ENCODE measurements at places on chromosomes 13 and 19.

- no peak for DNase-seq
Observed at GRCh38 chr13:106464076-106464475, 71.4 kb downstream of the EFNB2 start.

GRCh38 chr19:47309038-47309437, 623 bp upstream of the C5AR1 start:
- DNase-seq, result no peak

DNA sequence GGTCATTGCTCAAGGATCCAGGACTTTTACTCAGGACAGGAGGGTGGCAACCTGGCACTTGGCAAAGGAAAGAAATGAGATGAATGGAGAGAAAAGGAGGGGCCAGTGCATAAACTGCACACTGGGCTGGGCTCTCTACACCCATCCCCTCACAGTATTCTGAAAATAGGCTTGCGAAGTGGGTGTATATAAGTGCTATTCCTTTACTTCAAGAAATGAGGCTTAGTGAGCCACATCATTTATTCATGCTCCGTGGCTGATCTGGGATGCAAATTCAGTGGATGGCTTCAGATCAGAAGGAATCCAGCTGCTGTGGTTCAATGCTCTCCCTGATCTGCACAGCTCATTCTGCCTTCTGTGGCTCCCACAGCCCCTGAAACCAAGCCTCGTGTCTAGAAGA, 297.7 kb downstream of the UQCRFS1 start:
- DNase-seq, result no peak

DNA sequence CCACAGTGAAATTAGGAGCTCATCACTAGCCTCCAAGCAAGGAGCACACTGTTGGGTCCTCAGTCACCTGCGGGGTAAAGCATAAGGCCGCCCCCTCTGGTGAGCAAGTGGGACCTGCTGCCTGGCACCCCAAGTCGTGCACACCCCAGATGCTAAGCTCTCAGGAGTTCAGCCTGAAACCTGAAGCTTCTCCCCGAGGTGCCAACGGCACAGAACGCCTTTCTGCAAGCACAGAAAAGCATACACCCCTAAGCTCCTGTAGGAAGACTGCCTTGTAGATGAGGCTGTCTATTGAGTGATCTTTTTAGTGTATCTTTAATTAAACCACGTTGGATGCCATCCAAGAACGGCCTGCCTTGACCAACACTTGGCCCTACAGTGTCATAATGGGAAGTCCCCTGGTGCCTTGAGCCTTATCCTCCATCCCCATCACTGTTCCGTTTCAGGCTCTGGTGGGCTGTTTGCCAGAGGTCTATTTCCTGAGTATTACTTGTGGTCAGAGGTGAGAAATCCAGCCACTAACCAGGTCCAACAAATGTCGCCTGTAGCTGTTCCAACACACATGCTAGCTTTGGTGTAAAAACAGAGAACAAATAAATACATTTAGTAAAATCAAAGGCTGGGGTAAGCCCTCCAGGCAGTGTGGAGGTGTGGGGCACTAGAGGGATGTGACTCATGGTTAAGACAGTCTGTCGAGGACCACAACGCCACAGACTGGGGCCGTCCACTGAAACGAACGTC, 44.8 kb downstream of the C13orf42 start:
- DNase-seq, result no peak

- no peak for DNase-seq
Observed at GRCh38 chr19:566403-566802, 6.0 kb upstream of the BSG start.

- no peak for DNase-seq
Observed at GRCh38 chr13:73329355-73329754, 270.6 kb downstream of the KLF5 start.

GRCh38 chr13:73549717-73550116, 490.9 kb downstream of the KLF5 start:
- no peak for DNase-seq

- DNase-seq, result no peak
Observed at GRCh38 chr13:99225078-99225477, 24.4 kb downstream of the UBAC2 start.

GRCh38 chr13:25946321-25946720, 105.5 kb downstream of the SHISA2 start:
- no peak for DNase-seq

DNA sequence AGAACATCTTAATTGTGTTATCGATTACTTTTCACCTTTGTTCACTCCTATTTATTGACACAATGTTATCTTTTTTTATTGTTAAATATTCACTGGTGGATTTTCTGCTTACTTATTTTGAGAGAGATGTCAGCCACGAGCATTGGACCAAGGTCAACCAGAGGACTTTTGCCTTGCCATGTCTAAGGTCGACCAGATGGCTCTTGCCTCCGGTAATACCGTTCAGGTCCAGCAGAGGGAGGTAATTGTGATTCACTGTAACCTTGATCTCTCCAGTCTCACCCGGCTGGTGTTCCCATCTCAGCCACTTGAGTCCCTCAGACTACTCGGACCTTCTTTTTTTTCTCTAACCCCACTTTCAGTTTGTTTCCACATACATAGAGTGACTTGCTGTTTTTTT, 1438.1 kb downstream of the UQCRFS1 start:
- DNase-seq, result no peak

- no peak for DNase-seq
Observed at GRCh38 chr13:43343645-43344044, 320.3 kb downstream of the DNAJC15 start.

- DNase-seq, result no peak
Observed at GRCh38 chr19:55552620-55553019, 7.3 kb upstream of the SBK3 start.

DNA sequence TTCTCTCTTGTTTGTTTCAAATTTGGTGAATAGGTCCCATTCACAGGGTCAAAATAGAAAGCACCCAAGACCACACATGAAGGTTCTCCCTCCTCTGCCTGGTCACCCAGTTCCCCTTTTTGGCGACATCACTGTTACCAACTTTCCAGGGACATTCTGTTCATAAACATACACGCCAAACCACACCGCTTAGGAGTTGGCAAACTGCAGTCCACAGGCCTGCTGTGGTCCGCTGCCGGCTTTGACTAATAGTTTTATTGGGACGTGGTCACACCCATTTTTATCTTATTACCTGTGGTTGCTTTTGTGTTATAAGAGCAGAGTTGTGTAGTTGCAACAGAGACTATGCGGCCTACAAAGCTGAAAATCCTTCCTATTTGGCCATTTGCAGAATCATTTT, 24.2 kb downstream of the UHRF1 start:
- DNase-seq, result no peak

DNA sequence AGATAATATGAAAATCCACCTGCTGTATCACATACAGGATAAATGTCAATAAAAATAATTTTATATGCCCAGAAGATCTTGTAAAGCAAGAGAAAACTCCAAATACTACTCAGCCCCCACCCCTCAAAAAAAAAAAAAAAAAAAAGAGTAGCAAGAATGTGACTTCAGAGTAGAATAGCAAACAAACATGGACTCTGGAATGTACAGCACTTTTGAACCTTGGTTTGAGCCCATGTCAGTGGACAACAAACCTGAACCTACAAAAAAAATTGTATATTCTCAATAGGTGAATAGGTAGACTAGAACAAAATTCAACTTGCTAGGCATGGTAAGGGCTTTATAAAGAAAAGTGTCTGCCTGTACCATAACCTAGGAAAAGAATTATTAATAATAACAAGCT, 428.0 kb downstream of the SLITRK6 start:
- DNase-seq, result no peak

- DNase-seq, result no peak
Observed at GRCh38 chr19:54462655-54463530, 685 bp downstream of the LENG9 start.

DNA sequence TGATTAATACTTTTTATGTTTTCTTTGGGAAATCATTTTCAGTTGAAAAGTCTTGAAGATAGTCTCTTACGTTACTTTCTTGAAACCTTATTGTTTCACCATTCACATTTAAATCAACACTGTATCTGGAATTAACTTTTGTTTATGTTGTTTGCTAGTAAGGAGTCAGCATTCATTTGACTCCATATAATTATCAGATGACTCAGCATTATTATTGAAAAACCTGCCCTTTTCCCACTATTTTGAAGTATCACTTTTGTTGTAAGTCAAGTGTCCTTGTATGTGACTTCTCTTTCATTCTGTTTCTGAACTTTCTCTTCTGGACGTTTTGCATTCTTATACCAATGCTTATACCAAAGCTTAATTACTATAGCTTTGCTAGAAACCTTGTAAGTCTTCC, 186.1 kb upstream of the KLF12 start:
- no peak for DNase-seq

GRCh38 chr19:15923702-15924101, 10.6 kb downstream of the CYP4F11 start:
- DNase-seq, result no peak

DNA sequence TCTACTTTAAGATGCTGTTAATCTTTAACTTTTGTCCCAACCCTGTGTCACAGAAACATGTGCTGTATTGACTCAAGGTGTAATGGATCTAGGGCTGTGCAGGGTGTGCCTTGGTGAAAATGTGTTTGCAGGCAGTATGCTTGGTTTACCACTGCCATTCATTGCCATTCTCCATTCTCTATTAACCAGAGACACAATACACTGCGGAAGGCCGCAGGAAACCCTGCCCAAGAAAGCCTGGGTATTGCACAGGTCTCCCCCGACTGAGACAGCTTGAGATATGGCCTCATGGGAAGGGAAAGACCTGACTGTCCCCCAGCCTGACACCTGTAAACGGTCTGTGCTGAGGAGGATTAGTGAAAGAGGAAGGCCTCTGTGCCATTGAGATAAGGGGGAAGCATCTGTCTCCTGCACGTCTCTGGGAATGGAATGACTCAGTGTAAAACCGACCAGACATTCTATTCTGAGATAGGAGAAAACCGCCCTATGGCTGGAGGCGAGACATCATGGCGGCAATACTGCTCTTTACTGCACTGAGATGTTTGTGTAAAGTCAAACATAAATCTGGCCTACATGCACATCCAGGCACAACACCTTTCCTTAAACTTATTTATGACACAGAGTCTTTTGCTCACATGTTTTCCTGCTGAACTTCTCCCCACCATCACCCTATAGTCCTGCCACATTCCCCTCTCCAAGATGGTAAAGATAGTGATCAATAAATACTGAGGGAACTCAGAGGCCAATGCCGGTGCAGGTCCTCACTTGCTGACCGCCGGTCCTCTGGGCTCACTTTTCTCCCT, 13.1 kb upstream of the ZNF888 start:
- no peak for DNase-seq

GRCh38 chr19:34692549-34692948, 15.1 kb downstream of the ZNF302 start:
- no peak for DNase-seq

DNA sequence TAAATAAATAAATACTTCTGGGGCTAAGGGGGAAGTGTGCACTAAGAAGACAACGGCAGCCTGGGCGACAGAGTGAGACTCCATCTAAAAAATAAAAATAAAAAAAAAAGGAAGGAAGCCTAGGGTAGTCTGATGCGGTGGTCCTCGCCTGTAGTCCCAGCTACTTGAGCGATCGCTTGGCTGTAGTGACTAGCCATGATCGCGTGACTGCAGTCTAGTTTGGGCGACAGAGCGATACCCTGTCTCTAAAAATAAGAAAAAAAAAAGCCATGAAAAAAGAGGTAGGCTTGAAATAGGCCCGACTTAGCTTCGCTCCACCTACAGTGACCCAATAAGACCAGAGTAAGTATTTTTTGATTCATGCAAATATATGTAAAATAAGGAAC, 661 bp upstream of the BABAM1 start:
- DNase-seq, result no peak

- no peak for DNase-seq
Observed at GRCh38 chr19:32687681-32688080, 3.9 kb upstream of the NUDT19 start.

- DNase-seq, result no peak
Observed at GRCh38 chr19:49331616-49332055, 3.6 kb upstream of the CD37 start.

DNA sequence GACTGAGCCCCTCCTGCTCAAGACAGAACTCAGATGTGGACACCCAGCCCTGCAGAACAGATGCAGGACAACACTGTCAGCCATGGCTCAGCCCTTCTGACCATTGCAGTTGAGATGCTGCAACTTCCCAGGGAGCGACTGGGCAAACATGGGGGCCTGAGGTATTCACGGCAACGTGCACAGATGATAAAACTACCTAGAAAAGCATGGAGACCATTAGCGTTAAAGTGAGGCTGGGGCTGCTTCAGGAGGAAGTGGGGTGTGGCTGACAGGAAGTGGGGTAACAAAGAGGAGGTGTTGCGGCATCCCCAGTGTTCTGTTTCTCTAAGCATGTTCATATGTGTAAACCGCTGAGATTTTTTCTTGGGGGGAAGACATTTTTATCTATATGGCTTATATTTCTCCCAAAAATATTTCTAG, 1.3 kb upstream of the SIGLEC9 start:
- no peak for DNase-seq

- DNase-seq, result no peak
Observed at GRCh38 chr13:90154311-90154960, 1193.1 kb upstream of the MIR17HG start.

GRCh38 chr19:5983367-5983955, 5.5 kb upstream of the RANBP3 start:
- no peak for DNase-seq

DNA sequence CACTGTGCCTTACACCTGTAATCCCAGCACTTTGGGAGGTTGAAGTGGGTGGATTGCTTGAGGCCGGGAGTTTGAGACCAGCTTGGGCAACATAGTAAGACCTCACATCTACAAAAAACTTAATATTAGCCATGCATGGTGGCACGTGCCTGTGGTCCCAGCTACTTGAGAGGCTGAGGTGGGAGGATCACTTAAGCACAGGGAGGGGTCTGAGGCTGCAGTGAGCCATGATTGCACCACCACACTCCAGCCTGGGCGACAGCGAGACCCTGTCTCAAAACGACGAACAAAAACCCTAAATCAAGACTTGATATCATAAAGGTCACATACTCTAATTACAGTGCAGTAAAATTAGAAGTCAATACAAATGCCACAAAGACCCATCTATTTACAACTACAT, 17.4 kb downstream of the SLC7A9 start:
- DNase-seq, result no peak

- DNase-seq, result no peak
Observed at GRCh38 chr13:26051657-26052311, at the start of gene SHISA2. Gene SHISA2 (minus strand): TSS chr13:26052016. CDS start chr13:26050975, 1,041 bp downstream.

DNA sequence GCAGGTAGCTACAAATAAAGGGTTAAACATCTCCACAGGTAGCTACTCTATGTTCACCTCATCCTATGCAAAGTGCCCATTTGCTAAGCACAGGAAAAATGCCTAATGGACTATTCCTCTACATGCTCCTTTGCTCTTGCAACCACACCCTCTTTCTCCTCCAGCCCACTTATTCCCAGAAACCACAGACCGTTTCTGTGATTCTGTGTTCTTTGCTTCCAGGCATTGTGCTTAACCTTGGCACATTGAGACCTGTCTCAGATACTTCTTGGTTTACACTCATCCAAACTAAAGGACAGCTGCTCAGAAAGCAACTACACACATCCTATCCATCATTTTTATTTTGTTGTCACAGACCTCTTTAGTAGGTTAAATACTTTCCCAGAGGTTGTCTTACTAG, 785.0 kb upstream of the MIR17HG start:
- no peak for DNase-seq

DNA sequence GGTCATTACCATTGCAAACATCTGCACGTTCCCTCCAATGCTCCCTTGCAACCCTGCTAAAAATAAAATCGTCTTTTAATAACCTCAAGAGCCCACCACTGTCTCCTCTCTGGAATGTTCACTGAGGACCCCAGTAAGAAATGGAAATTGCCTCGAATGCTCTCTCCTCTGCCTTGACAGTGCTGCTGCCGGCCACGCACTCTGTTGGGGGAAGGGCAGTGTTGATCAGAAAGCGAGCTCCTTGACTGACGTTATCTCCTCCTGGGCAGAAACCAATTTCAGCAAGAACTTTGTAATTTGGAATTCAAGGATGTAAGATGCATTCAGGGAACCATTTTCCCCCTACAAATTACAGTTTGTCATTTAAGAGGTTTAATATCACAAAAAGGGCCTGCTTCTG, 718.5 kb downstream of the UQCRFS1 start:
- DNase-seq, result no peak

All from RWPE2 (cell line).